ENCODE measurements at places on chromosomes 2 and 18. TPM values are rescaled to one million over a fixed set of nuclear protein-coding genes. Genes with fewer than 3 reads are reported as not detected.

- DNase-seq = no peak
- H3K27me3 ChIP-seq = no peaks in the 10 kb centered on the region
- no peak overlapping the region for H3K4me3 ChIP-seq
- H3K36me3 ChIP-seq = no peaks in the 10 kb centered on the region
Measured at GRCh38 chr2:23915327-23915726, 11.6 kb downstream of the ATAD2B start.

DNA sequence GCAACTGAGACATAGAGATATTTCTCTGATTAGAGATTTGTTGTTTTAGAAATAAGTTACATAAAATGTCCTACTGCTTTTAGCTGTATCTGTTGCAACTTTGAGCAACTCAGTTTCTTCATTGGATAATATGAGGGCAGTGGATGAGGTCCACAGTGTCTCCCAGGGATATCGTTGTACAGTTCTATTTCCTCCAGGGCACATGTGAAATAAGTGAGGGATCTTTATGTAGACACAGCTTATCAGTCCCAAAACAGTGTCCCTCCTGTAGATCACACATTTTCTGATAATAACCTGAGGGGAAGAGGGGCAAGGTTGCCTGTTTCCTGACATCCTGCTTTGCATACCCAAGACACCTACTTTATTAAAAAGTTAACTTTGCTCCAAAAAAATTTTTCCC is 1231.2 kb upstream of the ZEB2 start:
- no peaks in the 10 kb centered on the region for H3K36me3 ChIP-seq
- DNase-seq = no peak
- H3K4me3 ChIP-seq = no peak overlapping the region

DNA sequence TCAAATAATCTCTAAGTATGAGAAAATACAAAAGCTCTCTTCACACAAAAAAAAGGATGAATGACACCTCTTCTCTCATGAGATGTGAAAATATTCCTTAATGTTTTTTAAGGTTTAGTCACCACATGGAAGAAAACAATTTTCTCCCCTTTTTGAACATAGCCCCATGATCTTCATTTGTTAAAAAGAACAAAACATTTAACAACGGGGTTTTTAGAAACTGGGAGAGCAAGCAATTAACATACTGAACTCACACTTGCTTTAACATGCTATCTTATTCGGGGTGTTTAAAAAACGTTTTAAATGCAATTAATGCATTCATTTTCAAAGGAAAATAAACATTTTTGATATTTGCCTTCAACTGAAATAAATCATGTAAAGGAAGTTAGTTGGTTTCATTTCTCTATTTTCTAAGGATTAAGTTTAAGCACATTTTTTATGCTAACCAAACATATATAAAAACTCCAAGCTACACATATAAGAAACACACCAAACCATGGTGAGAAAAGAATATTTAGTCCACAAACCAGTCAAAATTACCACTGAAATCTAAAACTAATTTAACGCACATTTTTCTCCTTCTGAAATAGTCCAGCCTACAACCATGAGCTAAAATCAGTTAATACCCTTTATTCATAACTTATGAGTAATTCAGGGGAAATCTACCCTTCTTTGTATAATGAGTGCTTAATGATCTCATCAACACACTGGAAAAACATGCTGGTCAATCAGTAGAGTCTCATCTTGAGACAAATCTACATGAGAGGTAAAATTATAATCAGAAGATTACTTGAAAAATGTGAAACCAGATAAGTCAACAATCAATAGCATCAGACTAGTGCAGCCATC is 8.2 kb downstream of the FBXO11 start:
- no peaks in the 10 kb centered on the region for H3K36me3 ChIP-seq
- H3K4me3 ChIP-seq = no peak overlapping the region
- peaks cover 34% of the 10 kb centered on the region for H3K4me1 ChIP-seq
- no peak for DNase-seq
- H3K27me3 ChIP-seq = no peaks in the 10 kb centered on the region

GRCh38 chr18:59142274-59142673 is 2.6 kb downstream of the SEC11C start:
- DNase-seq = no peak
- H3K36me3 ChIP-seq = no peaks in the 10 kb centered on the region
- H3K4me1 ChIP-seq = peaks cover 20% of the 10 kb centered on the region
- no peak overlapping the region for H3K4me3 ChIP-seq

- H3K4me3 ChIP-seq = no peak overlapping the region
- H3K4me1 ChIP-seq = no peaks in the 10 kb centered on the region
- DNase-seq = no peak
Measured at GRCh38 chr2:223863491-223863890, 26.1 kb upstream of the AP1S3 start.

GRCh38 chr2:29065068-29065811 is 9.1 kb downstream of the PCARE start:
- H3K27ac ChIP-seq = no peak overlapping the region
- peaks cover 24% of the 10 kb centered on the region for H3K4me1 ChIP-seq
- no peaks in the 10 kb centered on the region for H3K27me3 ChIP-seq
- H3K4me3 ChIP-seq = no peak overlapping the region
- H3K36me3 ChIP-seq = no peaks in the 10 kb centered on the region

POTEI gene
- total RNA-seq = not detected

ASPRV1 gene
- 3.1 TPM for total RNA-seq

ACADL gene
- total RNA-seq = 1.6 TPM

KCNIP3 gene
- total RNA-seq = 0.71 TPM

CKAP2L gene
- total RNA-seq = 0.16 TPM

ATP8B1 gene
- 4.2 TPM for total RNA-seq

CXCR2 gene
- 0.07 TPM for total RNA-seq

NPHP1 gene
- total RNA-seq = 4.2 TPM

POTEF gene
- total RNA-seq = not detected

All from gastrocnemius medialis (tissue), 4 donors.